ENCODE measurements at places on chromosomes 4 and X.

DNA sequence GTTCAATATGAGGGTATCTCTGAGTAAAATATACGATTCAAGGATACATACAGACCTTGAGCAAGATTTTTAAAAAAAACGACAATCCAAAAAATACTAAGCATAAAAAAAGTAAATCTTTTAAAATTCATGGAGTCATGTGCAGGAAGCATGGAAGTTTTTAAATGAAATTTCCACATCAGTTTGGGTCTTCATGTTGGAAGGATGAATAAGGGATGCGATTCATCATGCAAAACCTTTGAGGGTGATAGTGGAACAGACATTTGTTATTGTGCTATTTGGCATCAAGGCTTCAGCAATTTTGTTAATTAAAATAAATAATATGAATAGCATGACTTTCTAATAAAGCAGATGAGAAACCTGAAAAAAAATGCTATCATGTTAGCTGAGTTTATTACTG lies 815.0 kb upstream of the PCDH10 start:
- DNase-seq, result no peak

DNA sequence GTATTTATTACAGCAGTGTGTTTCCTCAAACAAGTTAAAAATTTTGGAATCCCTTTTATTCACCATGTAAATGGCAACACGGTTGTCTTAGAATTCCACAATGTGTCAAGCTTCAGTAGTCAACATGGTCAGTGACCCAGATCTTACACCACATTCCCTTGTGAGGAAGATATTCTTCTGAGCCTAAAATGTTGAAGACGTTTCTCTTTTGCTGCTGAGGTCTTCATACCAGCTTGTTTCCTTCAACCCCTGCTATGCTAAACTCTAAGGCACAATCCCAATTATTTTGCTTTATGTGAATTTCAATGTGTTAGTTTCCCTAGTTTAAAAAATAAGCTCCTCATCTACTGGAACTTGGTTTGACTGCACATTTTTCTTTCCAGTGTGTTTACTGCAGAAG lies 17.6 kb upstream of the LDB2 start:
- DNase-seq, result no peak

- no peak for DNase-seq
Observed at GRCh38 chr4:113024388-113024787, 25.1 kb upstream of the ANK2 start.

DNA sequence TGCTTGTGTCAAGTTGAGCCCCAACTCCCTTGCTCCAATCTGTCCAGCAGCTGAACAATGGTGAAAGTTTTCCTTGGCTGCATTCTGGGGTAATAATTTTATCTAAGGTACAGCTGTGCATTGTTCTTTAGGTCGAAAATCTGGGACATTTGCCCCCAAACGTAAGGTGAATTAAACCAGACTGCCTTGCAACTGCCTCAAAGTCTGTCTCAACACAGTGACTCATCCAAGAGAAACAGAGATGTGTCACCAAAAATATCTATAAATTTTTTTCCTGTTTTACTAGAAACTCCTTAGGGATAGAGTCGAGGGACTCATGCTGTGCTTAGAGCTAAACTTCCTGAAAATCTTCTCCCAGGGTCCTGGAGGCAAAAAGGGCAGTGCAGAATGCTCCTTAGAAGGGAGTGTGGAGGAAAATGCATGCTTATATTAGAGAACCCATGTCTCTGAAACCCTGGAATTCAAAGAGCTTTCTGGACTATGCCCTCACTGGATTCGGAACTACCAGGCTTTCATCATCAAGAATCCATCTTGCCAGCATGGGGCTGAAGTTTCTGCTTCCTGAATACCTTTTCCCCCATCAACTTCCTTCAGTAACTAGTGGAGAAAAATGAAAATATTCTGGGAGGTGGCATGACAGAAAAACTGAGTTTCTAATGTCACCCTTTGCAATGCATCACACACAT lies 115.7 kb downstream of the PALLD start:
- no peak for DNase-seq

GRCh38 chr4:72582853-72583252 lies 13.8 kb upstream of the ADAMTS3 start:
- DNase-seq, result no peak

- DNase-seq, result no peak
Observed at GRCh38 chrX:126065901-126066660, 100.0 kb downstream of the DCAF12L2 start.

- no peak for DNase-seq
Observed at GRCh38 chr4:45539142-45539814, 584.6 kb downstream of the GABRG1 start.

DNA sequence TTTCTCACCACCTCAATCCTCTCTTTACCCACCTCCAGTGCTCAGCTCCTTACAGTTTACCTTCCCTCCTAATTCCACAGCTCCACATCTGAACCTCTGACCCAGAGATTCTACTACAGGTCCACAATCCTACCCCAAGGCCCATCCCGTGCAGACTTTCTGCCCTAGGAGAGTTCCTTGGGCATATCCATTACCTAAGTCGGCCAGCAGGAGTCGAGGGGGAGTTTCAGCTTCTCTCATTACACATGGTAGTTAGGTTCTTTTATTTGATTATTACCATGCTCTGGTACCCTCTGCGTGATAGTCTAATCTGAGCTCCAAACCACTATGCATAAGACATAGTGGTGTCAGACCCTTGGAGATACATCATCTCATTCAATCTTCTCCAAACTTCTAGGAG lies 117.9 kb downstream of the SH3RF1 start:
- DNase-seq, result no peak

DNA sequence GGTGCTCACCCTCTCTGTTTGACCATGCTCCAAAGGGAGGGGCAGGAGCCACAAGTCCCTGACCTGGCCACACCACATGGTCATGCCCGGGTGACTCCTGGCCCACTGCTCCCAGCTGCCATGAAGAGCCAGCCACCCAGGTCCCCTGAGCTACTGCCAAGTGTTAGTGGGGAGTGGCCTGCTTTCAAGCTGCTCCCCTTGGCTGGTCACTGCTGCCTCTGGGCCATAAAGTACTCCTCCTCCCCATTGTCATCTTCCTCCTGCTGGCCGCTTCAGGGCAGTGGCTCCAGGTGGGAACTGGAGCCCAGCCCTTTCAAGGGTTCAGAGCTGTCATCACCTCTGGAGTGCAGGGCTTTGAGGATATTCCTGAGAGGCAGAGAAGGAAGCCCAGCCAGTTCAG lies 27.3 kb upstream of the RBBP7 start:
- no peak for DNase-seq

GRCh38 chrX:138885886-138886285 lies 174.4 kb upstream of the FGF13 start:
- DNase-seq, result no peak

DNA sequence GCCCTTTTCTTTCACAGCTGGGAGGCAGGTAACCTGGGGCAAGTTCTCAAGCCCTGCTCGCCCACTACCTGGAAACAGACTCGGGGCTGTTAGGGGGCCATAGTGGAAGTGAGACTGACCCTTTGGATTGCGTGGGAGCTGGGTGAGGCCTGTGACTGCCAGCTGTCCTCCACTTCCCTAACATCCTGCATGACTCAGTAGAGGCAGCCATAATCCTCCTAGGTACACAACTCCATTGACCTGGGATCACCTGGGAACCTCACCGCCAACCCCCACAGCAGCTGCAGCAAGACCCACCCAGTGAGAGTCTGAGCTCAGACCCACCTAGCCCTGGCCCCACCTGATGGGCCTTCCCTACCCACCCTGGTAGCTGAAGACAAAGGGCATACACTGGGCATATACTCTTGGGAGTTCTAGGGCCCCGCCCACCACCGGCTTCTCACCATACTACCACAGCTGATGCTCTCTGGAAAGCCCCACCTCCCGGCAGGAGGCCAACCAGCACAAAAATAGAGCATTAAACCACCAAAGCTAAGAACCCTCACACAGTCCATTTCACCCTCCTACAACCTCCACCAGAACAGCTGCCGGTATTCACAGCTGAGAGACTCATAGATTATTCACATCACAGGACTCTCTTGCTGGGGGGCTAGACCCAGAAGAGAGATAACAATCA lies 61.1 kb upstream of the DCTD start:
- no peak for DNase-seq

- DNase-seq, result no peak
Observed at GRCh38 chr4:3073158-3074077, 920 bp downstream of the HTT-AS start.

- DNase-seq, result no peak
Observed at GRCh38 chrX:129540722-129541184, 694 bp downstream of the OCRL start.

DNA sequence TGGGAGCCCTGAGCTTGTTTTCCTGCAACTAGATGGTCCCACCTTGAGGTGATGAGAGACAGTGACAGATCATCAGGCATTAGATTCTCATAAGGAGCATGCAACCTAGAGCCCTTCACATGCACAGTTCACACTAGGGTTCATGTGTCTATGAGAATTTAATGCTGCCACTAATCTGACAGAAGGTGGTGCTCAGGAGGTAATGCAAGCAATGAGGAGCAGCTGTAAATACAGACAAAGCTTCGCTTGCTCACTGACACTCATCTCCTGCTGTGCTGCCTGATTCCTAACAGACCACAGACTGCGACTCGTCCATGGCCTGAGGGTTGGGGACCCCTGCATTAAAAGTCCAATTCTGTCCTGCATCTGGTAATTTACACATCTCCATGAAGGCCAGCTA lies 141.6 kb downstream of the KCNIP4 start:
- no peak for DNase-seq

- DNase-seq, result no peak
Observed at GRCh38 chr4:139860435-139861024, 194.9 kb downstream of the MGST2 start.
